T-cell (primary cell): ENCODE measurements at places on chromosomes 12 and 14.

DNA sequence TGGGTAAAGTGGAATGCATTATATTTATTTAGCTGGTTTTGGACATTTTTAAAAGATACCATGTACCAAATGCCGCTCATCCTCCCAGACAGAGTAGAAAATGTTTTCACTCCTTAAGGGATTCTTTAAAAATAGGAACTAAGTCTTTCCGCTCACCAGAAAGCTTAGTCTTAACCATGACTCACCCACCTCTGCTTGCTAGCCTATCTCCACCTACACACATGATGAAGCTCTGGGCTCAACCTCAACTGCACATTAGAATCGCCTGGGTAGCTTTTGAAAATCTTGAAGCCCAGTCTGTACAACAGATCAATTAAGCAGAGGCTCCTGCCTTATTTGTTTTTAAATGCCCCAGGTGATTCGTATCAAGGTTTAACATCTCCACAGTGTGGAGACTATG lies 260.5 kb downstream of the NEDD1 start:
- DNase-seq: no peak

DNA sequence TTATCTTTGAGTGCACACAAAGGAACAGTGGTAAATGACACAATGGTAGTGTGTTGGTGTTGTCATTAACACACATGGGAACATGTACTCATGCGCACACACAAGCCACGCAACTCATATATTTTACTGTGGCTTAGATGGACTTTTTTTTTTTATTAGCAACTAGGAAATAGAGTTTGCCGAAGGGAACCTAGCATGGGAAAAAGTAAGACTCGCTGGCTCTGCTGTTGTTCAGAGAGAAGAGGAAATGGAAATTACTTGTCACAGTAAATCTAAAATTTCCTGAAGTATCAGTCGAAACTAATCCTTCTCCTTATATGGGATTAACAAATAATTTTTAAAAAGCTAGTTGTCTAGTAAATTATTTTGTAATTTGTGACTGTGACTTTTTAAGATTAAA lies 33.7 kb upstream of the IL22 start:
- no peak for DNase-seq

GRCh38 chr14:69008421-69008884 lies 29.4 kb upstream of the ACTN1 start:
- DNase-seq: no peak

DNA sequence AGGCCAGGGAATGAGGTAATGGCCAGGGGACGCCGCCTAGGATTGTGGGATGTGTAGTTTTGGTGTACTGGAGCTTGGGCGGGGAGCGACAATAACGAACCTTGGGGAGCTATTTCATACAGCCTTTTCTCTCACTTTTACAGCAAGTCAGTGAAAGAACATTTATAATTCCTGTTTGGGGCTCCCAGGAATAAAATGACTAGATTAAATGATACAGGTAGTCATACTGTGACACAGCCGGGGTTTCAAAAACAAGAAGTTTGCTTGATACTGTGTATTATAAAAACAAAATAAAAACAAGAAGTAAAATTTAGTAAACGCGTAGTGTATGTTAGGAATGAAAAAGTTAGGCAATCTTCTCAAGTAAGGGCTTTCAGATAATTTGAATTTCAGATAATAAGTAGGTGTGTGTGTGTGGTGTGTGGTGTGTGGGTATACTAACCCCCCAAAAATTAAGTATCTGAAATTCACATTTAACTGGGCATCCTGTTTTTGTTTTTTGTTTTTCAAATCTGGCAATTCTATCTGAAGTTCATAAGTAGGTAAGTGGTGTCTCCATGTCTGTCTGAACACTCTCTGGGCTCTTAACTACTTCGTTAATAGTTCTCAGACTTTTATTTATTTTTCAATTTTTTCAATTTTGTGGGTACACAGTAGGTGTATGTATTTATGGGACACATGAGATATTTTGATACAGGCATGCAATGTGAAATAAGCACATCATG lies 458 bp upstream of the DCTN2 start:
- DNase-seq: no peak

GRCh38 chr14:99093532-99094517 lies 178.2 kb downstream of the BCL11B start:
- DNase-seq: no peak

- no peak for DNase-seq
Measured at GRCh38 chr12:123058481-123058880, 78.0 kb downstream of the ARL6IP4 start.

DNA sequence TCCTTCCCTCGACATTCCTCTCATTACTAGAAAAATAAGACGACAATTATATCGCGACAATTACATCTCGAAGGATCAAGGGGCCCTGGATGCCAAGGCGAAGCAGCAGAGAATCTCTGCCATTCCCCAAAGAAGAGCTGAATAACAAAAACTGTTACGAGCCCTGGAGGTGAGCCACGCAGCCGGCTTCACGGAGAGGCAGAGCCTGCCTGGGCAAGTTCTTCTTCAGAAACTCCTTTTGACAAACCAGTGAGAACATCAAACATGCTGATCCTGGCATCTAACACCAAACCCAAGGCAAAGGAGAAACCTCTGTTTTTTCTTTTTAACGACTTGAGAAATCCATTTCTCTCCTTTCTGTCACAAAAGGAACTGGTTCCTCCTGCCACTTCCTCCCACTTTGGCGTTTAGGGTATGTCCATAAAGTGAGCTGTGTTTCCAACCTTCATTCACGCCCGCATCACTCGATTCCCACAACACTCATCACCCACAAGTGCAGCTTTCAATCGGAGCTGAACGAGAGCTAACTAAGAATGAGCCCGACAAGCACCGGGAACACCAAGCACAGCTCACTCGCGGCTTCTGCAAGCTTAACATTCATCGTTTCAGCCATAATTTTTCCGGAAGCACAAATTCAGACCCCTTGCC lies 21.5 kb downstream of the CCDC88C start:
- no peak for DNase-seq

DNA sequence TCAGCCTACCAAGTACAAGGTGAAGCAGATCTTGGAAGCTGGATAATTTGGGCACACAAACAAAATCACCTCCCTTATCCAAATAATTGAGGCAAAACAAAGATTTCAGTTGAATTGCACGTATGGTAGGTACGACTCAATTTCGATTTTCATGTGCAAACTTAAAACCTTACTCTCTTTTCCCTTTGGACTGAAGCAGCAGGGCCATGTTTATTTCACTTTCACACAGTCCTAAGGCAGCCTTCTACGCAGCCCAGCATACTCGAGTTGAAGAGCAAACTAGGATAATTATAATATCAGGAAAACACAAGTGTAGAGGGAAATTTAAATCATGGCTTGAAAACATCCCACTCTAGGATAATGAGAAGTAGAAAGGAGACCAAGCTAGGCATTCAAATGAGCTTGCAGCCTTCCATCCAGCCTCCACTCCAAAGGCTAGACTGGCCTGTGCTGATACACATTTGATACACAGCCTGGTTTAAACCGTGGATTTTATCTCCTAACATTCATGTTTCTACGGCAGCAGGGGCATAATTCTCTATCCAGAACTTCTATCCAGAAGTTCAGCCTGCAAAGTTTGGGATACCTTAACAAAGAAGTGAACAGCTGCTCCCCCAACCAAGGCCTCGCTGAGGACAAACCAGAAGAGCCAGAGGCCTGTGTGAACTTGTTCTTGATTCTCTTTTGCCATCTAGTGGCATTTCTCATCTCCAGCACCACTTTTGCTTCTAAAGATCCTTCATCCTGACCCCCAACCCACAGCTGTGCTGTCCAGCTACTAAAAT lies 2.4 kb upstream of the RNASE7 start:
- peak; percentile 21 for DNase-seq
